ENCODE measurements at places on chromosomes 16 and 17. TPM values are rescaled to one million over a fixed set of nuclear protein-coding genes. Genes with fewer than 3 reads are reported as not detected.
A peak's percentile ranks its signal among the peaks of the same experiment; 100 is the strongest.

DNA sequence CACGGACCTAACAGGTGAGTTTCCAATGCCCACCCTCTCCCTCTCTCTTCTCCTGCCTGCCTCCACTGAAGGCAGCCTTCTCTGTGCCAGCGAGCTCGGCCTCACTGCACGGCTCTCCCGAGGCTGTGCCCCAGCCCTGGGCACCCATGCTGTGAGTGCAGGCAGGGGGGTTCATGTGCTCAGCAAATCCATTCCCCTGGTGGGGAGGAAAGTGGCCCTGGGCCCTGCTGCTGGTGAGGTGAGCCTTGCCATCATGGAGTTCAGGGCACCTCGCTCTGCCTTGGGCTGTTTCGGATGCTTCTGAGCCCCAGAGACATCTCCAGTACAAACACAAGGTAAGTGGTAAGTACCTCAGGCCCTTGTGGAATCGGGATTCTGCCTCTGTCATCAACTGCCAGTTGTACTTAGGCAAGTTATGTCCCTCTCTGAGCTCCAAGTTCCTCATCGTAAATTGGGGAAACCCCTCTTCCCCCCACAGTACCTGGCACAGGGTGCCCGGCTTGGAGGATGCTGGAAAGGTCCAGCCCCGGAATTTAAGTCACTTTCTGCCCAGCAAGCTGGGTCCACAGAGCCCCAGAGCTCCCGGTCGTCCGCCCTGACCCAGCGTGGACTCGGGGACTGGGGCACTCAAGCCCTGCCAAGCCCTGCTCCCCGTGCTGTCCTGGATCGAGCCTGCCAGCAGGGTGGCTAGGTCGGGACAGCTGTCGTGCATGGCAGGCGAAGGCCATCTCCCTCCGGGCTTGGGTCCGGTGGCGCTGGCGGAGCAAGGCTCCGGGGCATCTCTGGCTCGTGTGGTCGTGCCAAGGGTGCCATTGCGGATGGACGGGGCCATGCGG, 684 bp upstream of the NUDT16L1 start:
- DNase-seq: no peak

The ITGA3 gene
- total RNA-seq: 1,029 TPM

GRCh38 chr17:42313773-42314566, 25.7 kb downstream of the STAT5A start:
- DNase-seq: no peak

DNA sequence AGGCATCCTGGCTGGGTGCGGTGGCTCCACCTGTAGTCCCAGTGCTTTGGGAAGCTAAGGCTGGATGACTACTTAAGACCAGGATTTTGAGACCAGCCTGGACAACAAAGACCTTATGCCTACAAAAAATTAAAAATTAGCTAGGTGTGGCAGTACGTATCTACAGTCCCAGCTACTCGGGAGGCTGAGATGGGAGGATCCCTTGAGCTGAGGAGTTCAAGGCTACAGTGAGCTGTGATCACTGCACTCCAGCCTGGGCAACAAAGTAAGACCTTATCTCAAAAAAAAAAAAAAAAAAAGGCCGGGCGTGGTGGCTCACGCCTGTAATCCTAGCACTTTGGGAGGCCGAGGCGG, 6.1 kb downstream of the MVP start:
- DNase-seq: no peak

The DOC2B gene
- total RNA-seq: 38.1 TPM

DNA sequence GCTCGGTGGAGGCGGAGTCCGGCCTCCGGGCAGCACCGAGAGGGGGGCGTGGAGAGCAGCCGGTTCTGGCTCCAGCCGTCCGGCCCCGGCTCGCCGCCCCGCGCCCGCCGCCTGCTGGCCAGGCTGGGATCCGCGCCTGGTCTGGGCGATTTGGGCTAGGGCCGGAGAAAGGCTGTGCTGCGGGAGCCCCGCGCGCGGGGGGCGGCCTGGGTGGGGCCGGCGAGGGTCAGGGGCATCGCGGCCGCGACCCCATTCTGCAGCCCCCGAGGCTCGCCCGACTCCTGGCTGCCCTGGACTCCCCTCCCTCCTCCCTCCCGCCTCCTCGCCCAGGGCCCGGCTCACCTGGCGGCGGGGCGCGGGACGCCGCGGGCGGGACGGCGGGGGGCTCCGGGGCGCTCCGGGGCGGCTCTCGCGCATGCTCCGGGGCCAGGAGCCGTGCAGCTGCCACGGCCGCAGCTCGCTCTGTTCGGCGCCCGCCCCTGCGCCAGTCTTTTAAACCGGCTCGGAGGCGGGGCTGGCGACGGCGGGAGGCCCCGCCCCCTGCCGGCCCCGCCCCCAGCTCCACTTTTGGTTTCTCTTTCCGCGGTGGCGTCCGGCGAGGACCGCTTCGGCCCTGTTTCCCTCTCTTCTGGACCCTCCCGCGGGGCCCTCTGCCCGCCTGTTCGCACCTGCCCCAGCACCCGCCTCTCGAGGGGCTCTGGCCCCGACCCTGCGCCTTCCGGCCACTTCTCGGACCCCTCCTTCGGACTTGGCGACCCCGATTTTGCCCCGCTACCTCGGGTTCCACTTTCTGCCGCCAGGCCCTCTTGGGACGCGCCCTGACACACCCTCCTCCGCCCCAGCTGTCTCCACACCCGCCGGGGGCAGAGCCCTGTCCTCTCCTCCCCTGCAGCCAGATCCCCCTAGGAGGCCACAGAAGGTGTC, at the start of gene SOCS1:
TSS of gene SOCS1 (minus strand) at position 468 of the 924 bp plus-strand sequence. CDS start 726 bp downstream, outside the sequence.
- no peak for DNase-seq

DNA sequence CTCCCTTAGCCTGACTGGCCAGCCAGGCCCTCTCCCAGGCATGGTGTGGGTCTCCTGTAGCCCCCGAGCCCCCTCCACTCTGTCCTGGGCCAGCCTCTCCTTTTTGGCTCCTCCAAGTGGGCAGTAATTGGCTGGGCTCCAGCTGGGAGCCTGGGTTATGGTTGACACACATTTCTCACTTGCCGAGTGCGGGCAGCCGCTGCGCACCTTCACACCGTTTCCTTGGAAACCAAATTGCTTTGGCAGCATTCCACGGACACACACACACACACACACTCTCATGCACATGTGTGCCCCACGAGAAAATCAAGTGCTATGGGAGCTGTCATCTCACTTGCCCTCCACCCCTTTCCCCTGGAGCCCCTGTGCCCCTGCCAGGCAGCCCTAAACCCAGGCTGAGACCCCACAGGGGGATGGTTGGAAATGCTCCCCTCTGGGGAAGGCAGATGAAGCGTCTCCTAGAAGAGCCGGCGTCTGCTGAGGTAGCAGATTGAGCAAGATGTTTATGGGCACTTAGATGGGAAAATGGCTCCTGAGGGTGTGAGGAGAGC, 402.7 kb upstream of the TNRC6C start:
- DNase-seq: peak; percentile 10
